ENCODE measurements at places on chromosomes 5 and 9. TPM values are rescaled to one million over a fixed set of nuclear protein-coding genes. Genes with fewer than 3 reads are reported as not detected.

DNA sequence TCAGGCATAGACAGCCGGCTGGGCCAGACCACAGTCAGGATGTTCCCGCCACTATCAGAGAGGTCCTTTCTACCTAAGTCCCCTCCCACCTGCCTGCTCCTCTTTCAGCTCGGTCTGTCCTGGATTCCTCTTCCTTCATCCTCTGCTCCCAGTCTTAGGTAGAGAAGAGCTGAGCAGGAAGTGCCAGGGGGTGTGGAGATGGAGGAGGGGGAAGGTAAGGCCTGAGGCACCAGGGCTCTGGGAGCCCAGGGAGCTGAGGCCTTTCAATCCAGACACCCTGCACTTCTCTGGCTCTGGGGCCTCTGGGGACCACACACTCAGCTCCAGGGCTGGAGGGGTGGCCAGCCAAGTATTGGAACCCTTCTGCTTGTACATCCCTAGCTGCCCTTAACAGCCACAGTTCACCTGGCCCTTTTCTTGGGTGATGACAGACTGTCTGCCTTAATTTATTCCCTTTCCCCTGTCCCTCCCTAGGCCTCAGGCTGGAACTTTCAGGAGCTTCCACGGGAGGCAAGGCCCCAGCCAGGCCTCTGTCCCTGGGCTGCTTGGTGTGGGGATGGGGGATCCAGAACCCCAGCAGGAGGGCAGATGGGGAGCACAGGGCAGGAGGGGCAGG, 15.6 kb downstream of the IRF1 start:
- no peak for ATAC-seq

The DND1 gene
- total RNA-seq: not detected

GRCh38 chr5:121668635-121669034, 183.0 kb upstream of the FTMT start:
- no peak for ATAC-seq

DNA sequence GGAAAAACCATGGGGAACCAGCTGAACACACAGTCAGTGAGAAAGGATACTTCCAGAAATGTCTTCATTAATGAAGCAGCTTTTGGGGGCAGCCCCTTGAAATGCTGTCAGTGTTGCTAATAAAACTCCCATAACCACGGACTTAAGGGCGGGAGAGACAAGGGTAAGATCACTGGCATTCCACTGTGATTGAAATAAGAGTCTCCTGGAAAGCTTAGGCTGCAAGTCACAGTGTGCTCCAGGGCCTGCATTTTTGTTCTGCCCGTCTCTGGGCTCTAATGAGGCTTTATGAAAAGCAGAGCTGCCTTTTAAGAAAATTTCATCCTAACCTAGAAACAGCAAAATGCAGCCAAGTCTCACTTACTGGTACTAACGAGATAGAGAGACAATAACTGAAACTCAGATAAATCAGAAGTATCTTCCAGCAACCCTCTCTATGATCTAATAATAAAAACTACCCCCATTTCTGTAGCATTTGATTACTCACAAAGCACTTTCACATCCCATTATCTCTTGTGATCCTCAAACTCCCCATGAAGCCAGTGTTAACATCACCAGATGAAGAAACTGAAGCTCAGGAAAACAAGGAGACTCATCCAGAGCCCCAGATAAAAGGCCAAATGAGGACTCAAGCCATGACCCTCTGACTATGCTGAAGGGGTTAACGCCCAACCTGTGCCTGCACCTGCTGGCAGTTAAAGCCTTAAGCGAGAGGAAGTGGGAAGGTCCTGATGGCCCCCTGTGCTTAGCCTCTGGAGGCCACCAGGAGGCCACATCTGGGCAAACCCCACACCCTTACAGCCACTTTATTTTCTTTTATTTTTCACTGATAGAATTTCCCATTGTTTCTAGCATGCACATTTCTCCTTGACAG, 37.5 kb downstream of the SPOCK1 start:
- peak; percentile 55 for ATAC-seq

- ATAC-seq: no peak
These were observed 118.6 kb upstream of the IRX4 start for GRCh38 chr5:2001300-2001699.

GRCh38 chr9:132478353-132479050, 68.5 kb downstream of the CFAP77 start:
- ATAC-seq: no peak

The PCDHGA8 gene
- total RNA-seq: 0.41 TPM

- ATAC-seq: no peak
These were observed 59.2 kb downstream of the ARHGEF37 start for GRCh38 chr5:149640350-149640999.

The CIZ1 gene
- total RNA-seq: 72.8 TPM

GRCh38 chr5:68515514-68515913, 300.0 kb downstream of the PIK3R1 start:
- ATAC-seq: no peak

GRCh38 chr5:13524936-13525335, 419.6 kb downstream of the DNAH5 start:
- no peak for ATAC-seq

GRCh38 chr5:56900858-56901578, 8.4 kb upstream of the SETD9 start:
- no peak for ATAC-seq

The PTPRD gene
- total RNA-seq: 21.9 TPM

DNA sequence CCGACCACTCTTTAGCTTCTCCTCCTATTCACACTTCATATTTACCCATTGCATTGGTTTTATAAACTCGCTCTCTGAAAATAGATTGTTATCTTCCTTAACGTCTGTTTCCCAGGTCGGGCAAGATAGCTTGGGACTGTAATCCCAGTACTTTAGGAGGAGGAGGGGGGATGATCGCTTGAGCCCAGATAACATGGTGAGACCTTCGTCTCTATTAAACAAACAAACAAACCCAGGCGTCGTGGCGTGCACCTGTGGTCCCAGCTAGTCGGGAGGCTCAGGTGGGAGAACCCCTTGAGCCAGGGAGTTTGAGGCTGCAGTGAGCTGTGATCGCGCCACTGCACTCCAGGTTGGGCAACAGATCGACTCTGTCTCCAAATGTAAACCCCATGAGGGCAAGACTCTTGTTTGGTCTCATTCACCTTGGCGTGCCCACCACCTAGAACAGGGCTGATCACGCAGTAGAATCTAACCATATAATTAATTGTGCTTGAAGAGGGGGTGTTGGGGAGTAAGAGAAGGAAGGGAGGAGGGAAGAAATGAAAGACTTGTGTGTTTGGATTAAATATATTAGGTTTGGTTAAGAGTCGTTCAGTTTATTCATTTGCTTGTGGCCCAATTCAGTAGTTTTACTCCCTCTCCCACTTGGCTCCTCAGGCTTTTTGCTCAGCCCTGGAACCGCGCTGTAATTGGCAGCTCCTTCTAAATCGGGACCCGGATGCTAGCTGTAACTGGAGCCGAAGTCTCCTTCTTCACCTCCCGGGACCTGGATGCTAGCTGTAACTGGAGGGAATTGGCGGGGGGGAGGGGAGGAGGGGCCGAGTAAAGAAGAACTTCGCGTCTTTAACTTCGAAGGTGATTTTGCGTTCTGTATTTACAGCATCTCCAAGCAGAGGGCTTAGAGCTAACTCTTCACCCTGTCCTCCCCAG, 24.9 kb downstream of the CDKN2A start:
- no peak for ATAC-seq

- no peak for ATAC-seq
These were observed 58.1 kb upstream of the MAST4 start for GRCh38 chr5:66538126-66538525.

GRCh38 chr5:157487358-157487757, 27.3 kb downstream of the NIPAL4 start:
- ATAC-seq: no peak

DNA sequence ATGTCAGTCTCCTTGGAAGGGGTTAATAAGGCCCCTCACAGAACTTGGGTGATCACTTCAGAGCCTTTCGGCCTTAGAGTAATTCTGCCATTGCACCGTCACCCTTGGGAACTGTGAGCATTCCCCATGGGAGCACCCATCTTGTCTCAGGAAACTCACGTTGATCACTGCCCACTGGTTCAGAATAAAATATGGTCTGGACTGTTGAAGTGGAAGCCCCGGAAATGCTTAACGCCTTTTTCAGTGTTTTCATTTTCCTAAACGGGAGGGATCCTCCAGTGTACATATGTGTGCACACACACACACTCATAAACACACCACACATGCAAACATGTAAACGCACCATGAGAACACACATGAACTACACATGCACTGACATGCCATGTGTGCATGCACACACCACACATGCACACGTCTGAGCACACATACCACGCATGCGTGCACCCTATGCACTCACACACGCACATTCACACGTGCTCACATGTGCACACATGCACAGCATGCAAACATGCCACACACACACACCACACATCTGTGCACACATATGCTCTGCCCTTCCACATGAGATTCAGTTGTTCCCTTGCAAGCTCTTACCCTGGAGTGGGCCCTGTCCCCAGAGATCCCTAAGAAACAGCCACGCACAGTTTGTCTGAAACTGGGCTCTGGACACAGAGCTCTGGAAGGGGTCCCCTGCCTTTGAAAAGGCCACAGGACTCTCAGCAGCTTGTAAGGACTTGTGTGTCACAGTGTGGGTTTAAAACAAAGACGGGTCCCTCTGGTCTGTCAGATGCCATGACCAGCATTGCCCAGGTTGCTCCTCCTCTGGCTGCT, 17.0 kb downstream of the MRPL36 start:
- ATAC-seq: no peak

The SSBP2 gene
- 81.0 TPM for total RNA-seq

DNA sequence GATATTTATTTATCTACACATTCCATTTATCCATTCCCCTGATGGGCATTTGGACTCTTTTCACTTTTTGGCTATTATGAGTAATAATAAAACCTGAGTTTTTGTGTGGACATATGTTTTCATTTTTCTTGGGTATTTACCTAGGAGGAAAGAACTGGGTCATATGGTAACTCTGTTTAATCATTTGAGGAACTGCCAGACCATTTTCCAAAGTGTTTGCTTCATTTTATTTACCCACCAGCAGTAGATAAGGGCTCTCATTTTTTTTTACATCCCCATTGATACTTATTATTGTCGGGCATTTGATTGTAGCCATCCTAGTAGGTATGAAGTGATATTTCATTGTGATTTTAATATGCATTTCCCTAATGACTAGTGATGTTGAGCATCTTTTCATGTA, 7.7 kb upstream of the PTPDC1 start:
- ATAC-seq: no peak

DNA sequence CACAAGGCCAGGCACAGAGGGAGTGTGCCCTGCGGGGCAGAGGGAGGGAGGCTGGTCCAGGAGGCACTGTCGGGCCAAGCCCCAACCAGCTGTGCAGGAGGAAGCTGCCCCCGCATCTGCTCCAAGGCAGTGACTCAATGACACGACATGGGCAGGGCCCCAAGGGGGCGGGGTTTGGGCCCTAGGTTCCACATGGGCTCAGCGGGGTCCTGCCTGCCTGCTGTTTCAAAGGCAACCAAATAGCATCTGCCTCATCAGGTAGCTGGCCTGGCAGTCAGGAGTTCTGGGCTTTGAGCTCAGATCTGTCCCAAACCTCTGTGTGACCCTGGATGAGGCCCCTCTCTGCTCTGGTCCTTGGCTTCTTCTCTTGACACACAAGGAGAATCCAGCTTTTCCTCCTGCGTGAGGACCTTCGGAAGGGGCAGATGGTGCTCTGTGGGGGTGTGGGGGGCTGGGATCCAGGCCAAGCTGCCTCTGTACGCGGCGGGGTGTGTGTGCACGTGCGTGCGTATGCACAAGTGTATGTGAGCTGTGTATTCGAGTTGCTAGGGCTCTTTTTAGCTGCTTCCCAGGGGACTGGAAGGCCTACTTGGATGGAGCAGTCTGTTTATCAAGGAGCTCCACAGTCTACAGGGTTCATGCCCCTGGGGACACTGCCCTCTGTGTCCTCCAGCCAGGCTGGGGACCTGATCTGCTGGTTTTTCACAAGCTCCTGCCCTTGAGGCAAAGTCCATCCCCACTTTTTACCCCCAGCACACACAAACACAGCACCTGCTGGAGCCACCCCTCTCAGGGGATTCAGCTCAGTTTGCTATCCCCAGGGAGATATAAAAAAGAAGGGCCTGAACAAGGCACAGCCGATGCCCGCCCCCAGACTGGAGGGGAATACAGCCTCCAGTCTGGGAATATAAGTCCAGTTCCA, 138.9 kb downstream of the RGS3 start:
- ATAC-seq: peak; percentile 74

DNA sequence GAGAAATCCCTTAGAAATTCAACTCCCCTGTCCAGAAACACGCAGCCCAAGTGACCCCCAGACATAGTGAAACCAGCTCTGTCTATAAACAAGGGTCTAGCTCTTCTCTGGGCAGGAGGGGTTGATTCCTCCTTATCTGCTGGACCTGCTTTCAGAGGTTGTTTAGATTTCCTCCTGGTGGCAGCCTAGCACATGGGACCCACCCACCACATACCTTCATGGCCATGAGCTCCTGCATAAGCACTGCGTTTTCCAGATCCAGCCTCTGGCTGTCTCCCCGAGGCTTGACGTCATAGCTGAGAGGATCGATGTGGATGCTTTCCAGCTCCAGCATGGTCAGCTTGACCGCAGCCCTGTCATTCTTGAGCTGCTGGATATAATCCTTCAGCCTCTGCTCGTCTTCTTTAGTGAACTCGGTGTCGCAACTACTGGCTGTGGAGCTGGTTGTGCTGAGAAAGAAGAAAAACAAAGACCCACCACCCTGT, 77.0 kb downstream of the DCP2 start:
- ATAC-seq: no peak

GRCh38 chr9:108783731-108784495, 71.9 kb downstream of the ACTL7B start:
- ATAC-seq: no peak

The C9 gene
- not detected for total RNA-seq

The STPG3 gene
- total RNA-seq: 0.93 TPM

DNA sequence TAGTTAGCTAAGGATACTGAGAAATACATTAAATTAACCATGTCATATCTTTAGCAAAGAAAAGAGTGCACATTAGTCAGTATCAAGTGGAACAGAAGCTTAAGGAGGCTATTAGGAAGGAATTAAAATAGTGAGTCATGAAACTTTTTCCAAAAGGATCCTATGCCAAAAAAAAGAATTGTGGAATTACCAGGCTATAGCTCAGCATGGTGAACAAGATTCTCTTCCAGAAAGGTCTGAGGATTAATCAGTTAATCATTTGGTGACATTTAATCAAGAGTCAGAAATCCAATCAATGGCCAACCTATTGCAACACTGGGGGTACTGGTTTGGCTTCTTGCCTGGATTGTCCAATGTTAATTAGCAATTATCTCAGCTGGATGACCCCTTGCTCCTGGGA, 244.5 kb upstream of the NMUR2 start:
- no peak for ATAC-seq

DNA sequence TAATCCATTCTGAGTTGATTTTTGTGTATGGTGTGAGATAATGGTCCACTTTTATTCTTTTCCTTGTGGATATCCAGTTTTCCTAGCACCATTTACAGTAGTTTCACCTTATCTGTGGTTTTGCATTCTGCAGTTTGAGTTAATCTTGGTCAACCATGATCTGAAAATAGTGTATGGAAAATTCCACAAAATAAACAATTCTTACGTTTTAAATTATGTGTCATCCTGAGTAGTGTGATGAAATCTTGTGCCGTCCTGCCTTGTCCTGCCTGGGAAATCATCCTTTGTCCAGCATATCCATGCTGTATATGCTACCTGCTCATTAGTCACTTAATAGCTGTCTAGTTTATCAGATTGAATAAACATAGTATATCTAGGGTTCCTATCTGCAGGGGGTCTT, 42.1 kb downstream of the CDC42SE2 start:
- no peak for ATAC-seq

All from motor neuron (in vitro differentiated cells).